ENCODE measurements at places on chromosomes 5 and 9. TPM values are rescaled to one million over a fixed set of nuclear protein-coding genes. Genes with fewer than 3 reads are reported as not detected.

The SPINK6 gene
- not detected for total RNA-seq

The CDKN2B-AS1 gene
- not detected for total RNA-seq

DNA sequence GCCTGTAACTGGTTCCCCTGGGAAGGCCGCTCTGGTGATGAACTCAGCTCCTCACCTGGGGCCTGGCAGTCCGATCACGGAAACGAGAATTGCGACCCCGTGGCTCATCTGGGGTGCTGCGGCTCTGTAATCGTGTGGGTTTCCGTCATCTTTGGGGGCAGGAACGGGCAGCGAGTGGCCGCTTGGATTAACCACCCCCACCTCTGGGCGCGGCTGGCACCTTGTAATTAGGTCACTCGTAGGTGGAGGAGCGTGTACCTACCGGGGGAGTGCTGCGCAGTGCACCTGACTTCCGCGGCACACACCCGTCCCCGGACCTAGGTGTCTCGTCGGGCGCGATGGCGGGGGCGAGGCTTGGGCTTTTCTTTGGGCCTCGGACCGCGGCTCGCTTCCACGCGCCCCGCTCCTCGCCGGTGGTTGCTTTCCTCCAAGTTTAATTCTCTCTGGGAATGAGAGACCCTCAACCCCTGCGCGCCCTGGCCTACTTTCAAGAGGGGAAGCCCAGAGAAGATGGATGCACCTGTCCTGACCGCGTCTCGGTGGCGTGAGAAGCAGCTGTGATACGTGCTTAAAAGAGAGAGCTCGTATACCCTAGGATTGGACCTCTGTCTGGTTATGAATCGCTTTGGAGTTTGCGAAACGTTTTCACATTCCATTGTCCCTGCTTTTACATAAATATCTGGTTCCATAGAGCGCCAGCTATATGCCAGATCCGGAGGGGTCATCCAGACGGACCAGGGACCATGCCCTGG is 744 bp upstream of the PPP2CA start:
- DNase-seq: no peak

DNA sequence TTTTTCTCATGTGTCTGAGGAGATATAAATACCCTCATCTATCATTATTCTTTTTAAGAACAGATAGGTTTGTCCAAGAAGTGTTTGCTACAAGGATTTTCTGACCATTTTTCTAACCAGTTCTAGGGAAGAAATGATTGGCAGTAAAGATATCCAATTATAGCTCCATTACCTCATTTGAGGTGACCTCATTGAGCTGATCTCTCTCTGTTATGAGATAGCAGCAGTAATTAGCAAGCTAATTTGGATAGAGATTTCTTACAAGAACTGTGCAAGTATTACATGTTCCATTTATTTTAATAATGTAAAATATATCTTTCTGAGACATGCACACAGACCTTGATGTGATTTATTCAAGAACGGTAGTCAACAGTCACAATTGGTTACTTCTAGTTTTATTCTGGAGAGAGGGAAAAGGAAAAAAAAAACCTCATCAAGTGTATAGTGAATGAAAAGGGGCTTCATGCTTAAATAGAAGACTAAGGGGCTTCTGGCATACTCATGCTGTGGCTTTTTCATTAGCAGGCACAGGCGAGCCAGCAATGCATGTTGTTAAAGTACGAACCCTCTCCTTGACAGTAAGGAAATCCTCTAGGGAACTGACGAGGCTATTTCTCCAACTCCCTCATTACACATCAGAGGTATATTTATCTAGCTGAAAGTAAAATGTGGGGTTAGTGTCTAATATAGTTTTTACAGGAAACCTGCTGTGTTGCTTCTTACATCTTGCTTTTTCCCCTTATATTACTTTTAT is 127.3 kb downstream of the NUDT12 start:
- DNase-seq: no peak

DNA sequence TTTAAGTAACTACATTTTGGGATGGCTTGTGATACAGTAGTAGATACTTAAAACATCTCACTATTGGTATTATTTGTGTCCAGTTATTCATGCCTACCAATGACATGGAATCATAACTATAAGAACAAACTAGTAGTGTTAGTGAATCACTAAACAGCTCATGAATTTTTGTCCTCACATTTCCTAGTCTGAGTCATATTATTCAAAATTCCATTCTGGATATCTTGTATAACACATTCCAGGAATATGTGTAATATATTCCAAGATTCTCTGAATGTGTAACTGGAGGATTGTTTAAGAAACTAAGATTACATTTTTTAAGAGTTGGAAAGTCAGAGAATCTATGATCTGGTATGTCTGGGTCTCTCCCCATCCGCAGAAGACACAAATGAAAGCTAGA is 565.3 kb upstream of the ZNF608 start:
- DNase-seq: no peak

DNA sequence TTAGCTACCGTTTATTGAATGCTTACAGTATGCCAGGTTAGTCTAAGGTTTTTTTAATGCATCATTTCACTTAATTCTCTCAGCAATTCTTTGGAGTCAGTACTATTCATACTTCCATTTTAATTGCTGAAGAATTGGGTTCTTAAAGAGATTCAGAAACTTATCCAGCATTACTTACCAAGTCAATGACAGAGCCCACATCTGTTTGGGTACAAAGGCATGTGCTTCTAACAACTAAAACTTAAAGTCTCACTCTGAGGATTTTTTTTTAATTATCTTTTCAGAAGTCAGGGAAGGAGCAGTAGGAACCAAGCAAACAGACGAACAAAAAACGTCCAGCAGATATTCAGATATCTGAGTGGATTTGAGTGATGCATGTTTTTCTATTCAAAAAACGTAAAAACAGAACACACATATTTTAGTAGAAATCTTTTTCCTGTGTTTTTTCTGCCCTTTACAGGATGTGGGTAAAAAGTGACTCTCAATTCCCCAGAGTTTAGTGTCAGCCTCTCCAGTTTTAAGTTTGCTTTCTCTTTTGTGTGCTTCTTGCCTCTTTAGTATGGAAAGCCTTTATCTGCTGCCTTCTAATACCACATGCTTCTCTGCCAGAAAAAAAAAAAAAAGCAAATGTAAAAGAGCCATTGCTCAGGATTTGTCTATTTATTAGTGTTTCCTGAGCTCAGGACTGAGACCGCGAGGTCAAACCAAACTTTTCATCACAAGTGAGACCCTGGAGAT is 118.0 kb downstream of the PRKACG start:
- no peak for DNase-seq

DNA sequence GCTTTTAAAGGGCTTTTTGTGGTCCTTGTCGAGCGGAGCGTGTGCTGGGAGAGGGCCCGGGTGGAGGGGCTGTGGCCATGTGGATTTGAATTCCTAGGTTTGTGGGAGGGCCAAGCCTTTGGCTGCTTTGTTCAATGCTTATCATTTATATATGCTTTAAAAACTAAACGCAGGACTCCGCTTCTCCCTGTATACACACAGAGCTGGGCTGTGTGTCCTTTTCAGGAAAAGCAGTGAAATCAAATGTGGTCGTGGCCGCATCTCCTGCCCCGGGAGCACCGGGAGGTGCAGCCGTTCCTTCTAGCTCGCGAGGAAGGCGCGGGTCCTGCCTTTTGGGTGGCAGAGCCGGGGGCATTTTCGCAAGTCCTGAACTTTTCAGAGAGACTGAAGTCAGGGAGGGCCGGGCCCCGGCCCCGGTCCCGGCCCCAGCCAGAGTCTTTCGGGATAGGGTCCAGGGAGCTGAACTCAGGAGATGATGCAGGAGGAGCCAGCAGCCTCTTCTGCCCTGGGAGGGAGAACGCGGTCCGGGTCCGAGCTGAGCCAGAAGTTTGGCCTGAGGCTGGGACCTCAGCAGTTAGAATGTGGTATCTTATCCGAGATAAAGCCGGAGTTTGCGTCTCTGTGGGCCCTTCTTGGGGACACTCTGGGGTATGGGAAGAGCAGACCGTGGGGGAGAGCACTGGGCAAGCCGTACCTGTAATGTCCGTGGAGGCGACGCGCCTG is 158.8 kb downstream of the C9orf152 start:
- DNase-seq: peak; percentile 38

- no peak for DNase-seq
These were observed 25.9 kb downstream of the MTRR start for GRCh38 chr5:7894860-7895259.

Measured in neural progenitor cell (in vitro differentiated cells).